ENCODE measurements at places on chromosomes 16 and 17.
A peak's percentile ranks its signal among the peaks of the same experiment; 100 is the strongest.

DNA sequence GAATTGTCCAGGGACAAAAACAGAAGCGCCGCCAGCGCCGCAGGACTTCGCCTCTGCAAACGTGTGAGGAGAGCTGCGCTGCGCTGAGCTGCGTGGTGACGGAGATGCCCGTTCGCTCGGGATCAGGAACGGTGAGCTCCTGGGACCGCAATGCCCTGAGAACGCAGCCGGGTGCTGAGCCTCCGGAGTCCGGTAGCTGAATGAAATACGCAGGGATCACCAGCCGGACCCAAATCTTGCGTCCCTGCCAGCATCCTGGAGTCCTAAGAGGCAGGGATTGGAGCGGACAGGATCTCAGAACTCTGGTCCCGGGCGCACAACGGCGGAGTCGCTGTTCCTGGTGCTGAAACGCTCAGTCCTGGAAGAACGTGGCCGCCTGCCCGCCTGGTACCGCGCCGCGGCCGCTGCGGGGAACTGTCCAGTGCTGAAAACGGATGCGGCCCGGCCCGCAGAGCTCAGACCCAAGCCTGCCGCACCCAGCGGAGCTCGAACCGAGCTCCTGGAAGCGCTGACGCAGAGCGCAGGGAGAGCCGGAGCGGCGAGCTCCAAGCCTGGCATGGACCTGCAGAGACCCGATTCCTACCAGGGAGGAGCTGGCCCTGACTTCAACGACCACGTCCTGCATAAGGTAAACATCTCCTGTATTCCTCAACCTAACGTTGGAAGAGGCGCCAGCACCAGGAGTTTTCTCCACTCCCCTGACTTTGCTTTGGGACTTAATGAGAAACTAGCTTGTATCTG is 41.5 kb downstream of the CD300LF start:
- peak; percentile 29 for DNase-seq

GRCh38 chr17:83083368-83084201 is 4.2 kb downstream of the METRNL start:
- DNase-seq, result no peak

GRCh38 chr16:11140867-11141266 is 115.1 kb downstream of the SOCS1 start:
- DNase-seq, result no peak

- DNase-seq, result no peak
Measured at GRCh38 chr17:8766731-8767130, 8.4 kb upstream of the SPDYE4 start.

GRCh38 chr17:48624544-48625494 is 1.3 kb downstream of the HOXB9 start:
- no peak for DNase-seq

GRCh38 chr16:80985611-80986010 is 21.1 kb downstream of the CMC2 start:
- DNase-seq, result no peak

- DNase-seq, result no peak
Measured at GRCh38 chr16:56268799-56269198, 77.5 kb downstream of the GNAO1 start.

DNA sequence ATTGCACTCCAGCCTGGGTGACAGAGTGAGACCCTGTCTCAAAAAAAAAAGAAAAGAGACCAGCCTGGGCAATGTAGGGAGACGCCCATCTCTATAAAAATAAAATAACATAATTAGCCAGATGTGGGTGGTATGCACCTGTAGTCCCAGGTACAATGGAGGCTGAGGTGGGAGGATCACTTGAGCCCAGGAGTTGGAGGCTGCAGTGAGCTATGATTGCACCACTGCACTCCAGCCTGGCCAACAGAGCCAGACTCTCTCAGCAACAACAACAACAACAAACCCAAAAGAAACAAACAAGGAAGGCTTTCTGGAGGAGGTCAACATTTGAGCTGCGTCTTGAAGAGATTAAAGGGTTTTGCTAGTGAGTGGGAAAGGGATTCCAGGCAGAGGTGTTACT is 8.3 kb downstream of the EEF2K start:
- no peak for DNase-seq

GRCh38 chr16:31561426-31562233 is 33.9 kb downstream of the AHSP start:
- no peak for DNase-seq

DNA sequence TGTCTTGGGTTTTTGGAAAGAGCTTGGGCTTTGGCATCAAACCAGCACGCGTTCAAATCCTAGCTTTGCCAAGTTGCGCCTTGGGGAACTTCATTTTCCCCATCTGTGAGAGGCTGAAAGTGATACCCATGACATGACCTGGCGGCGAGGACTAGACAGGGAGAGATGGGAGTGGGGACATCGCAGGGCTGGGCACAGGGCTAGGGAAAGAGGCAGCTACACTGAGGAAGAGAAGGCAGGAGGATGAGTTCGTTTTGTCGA is 202.9 kb downstream of the IRF8 start:
- no peak for DNase-seq

GRCh38 chr16:67862623-67863583 is 9.9 kb upstream of the EDC4 start:
- DNase-seq, result no peak

DNA sequence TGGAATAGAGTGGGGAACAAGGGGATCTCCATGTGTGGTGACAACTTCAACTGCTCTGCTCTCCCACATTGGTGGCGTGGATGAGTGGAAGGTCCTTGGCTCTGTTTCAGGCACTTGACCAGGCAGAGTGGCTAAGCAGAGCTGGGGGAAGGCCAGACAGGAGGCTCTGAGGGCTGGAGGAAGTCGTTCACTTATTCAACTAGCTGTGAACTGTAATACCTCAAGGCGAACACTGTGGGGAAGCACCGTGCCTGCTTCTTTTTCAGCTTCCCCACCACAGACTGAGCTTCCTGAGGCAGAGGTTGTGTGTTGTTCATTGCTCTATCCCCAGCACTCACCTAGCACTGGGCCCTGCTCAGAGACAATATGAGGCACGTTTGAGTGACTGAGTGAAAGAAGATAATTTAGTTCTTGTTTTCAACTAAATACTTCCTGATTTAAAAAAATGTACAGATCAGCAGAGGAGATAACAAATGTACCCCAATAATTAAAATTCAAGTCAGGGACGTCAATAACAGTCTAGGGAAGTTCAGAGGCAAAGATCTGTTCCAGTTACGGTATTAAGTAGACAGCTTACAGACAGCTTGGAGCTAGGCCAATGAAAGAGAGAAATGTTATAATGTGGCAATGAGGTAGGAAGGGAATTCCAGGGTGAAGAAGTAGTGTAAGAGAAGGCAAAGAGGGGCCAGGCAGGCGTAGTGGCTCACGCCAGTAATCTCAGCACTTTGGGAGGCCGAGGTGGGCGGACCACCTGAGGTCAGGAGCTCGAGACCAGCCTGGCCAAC is 34.7 kb downstream of the MYO18A start:
- DNase-seq, result no peak

- no peak for DNase-seq
Measured at GRCh38 chr16:86681757-86682106, 103.4 kb downstream of the FOXL1 start.

- no peak for DNase-seq
Measured at GRCh38 chr17:83101805-83102480, 22.5 kb downstream of the METRNL start.

DNA sequence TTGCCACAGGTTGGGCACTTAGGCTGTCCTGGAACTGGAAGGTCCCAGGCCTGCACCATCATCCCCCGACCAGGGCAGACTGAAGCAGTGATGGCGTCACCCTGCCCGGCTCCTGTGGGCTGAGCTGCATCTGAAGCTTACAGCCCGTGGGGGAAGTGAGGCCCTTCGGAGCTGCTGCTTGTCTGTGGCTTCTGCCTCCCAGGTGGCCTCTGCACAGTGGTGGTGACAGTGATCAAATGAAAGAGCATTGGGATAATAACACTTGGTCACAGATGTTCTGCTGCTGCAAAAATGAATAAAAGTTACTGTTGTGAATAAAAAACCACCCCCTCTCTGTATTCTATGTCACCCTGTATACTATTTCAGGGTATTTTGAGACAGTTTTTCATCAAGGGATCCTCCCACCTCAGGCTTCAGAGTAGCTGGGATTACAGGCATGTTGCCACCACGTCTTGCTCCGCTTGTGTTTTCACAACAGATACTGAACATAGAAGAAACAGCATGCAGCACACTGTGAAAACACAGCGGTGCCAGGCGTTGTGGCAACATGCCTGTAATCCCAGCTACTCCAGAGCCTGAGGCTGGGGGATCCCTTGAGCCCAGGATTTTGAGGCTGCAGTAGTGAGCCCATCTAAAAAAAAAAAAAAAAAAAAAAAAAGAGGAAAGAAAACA is 165.0 kb downstream of the LGALS9B start:
- DNase-seq, result no peak

DNA sequence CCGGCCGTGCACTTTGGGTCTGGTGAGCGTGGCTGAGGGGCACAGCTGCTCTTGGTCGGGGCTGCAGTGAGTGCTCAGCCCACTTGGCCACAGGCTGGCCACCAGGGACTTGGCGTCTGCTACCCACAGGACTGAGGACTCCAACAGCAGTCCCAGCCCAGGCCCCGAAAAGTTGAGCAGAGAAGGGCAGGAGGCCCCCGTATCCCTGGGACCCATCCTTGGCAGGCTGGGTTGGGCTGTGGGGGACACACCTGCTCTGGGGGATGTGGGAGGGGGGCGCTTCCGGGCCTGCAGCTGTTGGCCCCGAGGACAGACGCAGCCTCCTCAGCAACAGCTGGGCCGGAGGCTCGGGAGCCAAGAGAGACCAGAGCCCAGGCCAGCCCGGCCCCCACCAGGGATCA is 19.4 kb upstream of the SSTR5 start:
- no peak for DNase-seq

DNA sequence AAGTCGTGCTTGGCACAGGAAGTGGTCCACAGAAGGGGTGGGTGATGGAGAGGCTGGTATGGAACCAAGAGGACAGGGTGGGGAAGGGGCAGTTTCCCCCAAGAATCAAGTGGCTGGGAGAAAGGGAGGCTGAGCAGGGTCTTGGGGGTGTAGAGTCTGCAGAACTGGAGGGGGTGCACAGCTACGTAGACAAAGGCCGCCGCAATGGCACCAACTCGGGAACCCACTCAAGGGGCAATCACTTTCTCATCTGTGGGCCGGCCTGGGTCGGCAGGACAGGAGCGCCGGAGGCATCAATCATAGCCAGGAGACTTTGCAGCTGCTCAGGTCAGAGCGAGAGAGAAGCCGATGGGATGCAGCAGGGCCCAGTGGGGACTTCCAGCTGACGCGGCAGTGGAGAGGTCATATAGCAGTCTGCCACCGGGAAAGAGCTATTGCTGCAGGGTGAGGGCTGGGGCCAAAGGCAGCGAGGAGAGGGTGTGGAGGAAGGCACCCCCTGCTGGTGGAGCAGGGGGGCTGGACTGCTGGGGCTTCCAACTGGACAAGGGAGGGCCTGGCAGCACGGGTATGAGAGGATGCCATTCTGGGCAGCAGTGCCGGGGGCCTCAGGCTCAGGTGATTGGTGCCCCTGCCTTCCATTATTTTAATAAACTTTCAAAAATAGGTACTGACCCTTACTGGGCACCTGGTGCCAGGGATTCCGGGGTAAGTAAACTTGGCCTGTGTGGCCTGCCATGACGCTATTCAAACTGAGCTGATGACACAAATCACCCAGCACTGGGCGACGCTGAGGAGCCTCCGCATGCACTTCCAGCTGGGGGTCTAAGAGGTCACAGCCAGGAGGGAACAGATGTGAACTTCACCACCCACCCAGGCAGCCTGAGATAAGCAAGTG is 52.5 kb upstream of the MTSS2 start:
- DNase-seq, result no peak

- no peak for DNase-seq
Measured at GRCh38 chr17:59328601-59329000, 2.9 kb upstream of the YPEL2 start.

GRCh38 chr16:54327609-54328008 is 41.0 kb upstream of the IRX3 start:
- no peak for DNase-seq

- no peak for DNase-seq
Measured at GRCh38 chr17:63850401-63850800, 7.9 kb upstream of the SMARCD2 start.

- no peak for DNase-seq
Measured at GRCh38 chr16:10923650-10924214, 18.5 kb downstream of the DEXI start.

- DNase-seq, result no peak
Measured at GRCh38 chr17:39782980-39783379, 45.2 kb downstream of the GRB7 start.

GRCh38 chr16:74667255-74667700 is 601 bp upstream of the RFWD3 start:
- DNase-seq, result no peak

- no peak for DNase-seq
Measured at GRCh38 chr16:14219983-14220382, 148.9 kb downstream of the MRTFB start.

DNA sequence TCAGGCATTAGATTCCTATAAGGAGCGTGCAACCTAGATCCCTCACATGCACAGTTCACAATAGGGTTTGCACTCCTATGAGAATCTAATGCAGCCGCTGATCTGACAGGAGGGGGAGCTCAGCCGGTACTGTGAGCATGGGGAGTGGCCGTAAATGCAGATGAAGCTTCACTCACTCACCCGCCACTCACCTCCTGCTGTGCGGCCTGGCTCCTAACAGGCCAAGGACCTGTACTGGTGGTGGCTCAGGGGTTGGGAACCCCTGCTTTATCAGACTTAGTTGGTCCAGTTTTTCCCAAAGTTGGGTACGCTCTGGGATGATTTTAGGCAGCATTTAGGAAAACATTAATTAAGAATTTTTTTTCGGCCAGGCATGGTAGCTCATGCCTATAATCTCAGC is 103.8 kb downstream of the MARF1 start:
- no peak for DNase-seq

DNA sequence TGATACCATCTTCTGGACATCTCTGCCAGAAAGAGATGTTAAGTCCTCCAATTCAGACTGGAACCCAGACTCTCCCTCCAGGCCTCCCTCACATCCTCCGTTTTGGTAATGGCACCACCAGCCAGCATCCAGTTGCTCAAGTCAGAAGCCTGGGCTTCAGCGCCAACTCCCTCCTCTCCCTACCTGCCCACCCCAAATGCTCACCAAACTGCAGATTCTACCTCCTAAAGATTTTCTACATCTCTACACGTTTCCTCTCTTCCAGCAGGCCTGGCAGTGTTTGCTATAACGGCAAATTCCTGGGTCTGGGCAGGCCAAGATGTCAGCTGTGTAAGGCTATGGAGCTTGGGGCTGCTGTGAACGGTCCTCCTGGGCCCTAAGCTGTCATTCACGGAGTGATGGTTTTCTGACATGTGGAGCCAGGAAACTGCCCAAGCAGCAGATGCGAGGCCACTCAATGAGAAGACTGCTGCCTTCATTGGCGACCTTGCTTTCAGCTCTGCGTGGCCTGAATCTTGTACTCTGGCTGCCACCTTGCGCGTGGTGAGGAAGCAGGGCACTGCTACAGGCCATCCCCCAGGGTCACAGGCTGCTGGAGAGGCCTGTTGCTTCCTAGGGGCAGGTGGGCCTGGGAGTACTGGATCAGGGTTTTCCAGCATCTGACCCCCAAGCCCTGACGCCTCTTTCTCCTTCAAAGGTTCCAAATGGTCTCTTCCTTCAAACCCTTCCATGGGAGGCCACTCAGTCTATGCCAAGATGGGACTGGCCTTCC is 37.7 kb downstream of the TBX4 start:
- DNase-seq, result no peak

GRCh38 chr17:9672266-9672665 is 26.9 kb downstream of the USP43 start:
- DNase-seq, result no peak

GRCh38 chr16:53559270-53559951 is 56.4 kb upstream of the AKTIP start:
- no peak for DNase-seq

GRCh38 chr17:39069114-39069756 is 82.2 kb downstream of the PLXDC1 start:
- no peak for DNase-seq
